ENCODE measurements at places on chromosomes 6 and 20.

DNA sequence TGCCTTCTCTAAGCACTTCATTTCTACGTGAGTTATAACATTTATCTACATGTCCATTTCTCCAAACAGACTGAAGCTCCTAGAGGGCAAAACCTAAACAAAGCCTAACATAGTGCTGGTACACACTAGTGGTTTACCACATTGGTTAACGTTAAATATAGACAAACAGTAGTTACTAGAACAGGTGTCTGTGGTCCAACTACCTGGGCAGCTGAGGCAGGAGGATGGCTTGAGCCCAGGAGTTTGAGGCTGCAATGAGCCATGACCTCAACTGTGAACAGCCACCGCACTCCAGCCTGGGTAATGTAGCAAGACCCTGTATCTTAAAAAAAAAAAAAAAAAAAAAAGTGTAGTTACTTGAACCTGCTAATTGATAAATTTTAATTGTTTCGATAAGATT is 26.5 kb downstream of the PTPRK start:
- DNase-seq = no peak

- DNase-seq = no peak
Observed at GRCh38 chr6:50451826-50452400, 261.4 kb upstream of the TFAP2D start.

- no peak for DNase-seq
Observed at GRCh38 chr6:159282421-159282820, 113.2 kb downstream of the FNDC1 start.

DNA sequence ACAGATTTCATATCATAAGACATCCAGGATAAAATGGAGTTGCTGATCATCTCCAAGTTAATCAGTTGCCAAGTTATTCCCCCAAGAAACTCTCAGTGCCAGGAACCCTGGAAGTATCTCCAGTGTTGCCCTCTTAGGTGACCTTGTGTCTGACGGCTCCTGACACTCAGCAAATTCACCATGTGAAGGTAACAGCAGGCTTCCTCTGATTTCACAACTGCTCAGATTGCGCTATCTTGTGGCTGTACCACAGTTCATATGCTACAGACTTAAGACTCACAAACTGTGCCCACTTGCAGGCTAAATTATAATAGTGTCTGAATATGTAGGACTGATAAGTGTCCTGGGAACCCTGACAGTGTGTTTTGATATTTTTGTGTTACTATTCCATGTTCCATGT is 186.6 kb upstream of the OPRM1 start:
- no peak for DNase-seq

GRCh38 chr20:48298851-48299484 is 513.7 kb upstream of the SULF2 start:
- no peak for DNase-seq

DNA sequence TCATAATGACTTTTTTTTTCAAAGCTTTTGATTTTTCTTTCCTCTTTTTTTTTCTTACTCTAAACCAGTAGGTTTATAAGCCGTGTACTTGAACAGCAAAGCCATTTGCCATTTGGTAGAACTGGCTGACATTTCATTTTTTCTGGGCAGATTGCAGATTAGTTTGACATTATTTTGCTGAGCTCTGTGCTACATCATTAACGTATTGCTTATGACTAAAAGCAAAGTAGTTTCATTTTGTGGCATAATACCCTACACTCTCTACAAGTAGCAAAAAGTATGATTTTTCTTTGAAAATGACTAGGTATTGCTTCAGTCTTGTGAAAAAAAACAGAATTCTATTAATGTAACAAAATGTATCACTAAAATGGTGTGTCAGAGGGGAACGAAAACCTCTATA is 141.3 kb downstream of the GRIK2 start:
- no peak for DNase-seq
